ENCODE measurements at places on chromosomes 11 and 22. TPM values are rescaled to one million over a fixed set of nuclear protein-coding genes. Genes with fewer than 3 reads are reported as not detected.

GRCh38 chr11:133621611-133622010 is 89.3 kb upstream of the OPCML start:
- DNase-seq: no peak
- no peaks in the 10 kb centered on the region for H3K27me3 ChIP-seq
- H3K27ac ChIP-seq: no peak overlapping the region
- no peak overlapping the region for H3K4me3 ChIP-seq
- H3K4me1 ChIP-seq: no peaks in the 10 kb centered on the region

UBQLN3 gene
- total RNA-seq: not detected

GRCh38 chr22:48758881-48759875 is 1068.5 kb downstream of the BRD1 start:
- H3K4me1 ChIP-seq: no peaks in the 10 kb centered on the region
- no peak for DNase-seq
- peaks cover 1% of the 10 kb centered on the region for H3K27me3 ChIP-seq
- no peaks in the 10 kb centered on the region for H3K36me3 ChIP-seq

DNA sequence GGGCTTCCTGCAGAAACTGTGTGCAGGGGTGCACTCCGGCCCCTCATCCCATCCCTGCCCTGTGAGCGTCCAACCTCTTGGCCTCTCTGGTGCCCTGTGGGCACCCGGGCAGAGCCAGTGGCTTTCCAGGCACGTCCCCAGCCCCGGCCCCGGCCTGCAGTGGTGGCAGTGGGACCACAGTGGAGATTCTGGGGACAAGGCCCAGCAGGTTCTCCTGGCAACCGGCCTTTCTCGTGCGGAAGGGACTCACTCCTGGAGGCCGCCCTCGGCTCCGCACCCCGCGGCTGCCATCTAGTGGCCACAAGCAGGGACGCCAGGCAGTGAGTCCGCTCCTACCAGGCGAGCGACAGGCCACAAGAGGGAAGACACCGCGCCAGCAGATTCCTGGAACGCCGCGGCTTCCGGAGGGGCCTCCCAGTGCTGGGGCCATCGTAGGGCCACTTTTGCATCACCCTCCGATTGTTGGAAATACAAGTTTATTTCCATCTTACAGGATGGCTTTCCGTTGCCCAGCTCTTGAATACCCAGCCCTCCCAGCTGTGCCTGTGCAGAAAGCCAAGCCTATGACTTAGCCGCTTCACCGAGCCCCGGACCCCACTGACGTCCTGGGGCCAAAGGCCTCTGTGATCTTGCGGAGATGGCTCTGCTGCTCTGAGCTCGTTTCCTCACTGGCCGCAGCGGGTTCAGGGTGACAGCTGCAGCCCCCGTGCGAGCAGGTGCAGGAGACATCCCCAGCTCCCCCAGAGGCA is 357.3 kb downstream of the CTTN start:
- H3K4me3 ChIP-seq: no peak overlapping the region
- H3K27me3 ChIP-seq: no peaks in the 10 kb centered on the region
- peak; percentile 77 for DNase-seq
- no peak overlapping the region for H3K27ac ChIP-seq
- H3K36me3 ChIP-seq: no peaks in the 10 kb centered on the region
- H3K4me1 ChIP-seq: no peaks in the 10 kb centered on the region

TRPM5 gene
- not detected for total RNA-seq

APOL4 gene
- 5.7 TPM for total RNA-seq

MMP13 gene
- not detected for total RNA-seq

KLHDC7B gene
- 18.8 TPM for total RNA-seq

GRCh38 chr22:44151676-44152075 is 29.0 kb upstream of the PARVG start:
- H3K4me1 ChIP-seq: no peaks in the 10 kb centered on the region
- H3K27ac ChIP-seq: no peak overlapping the region
- H3K27me3 ChIP-seq: peaks cover 9% of the 10 kb centered on the region
- DNase-seq: no peak
- no peak overlapping the region for H3K4me3 ChIP-seq
- peaks cover 11% of the 10 kb centered on the region for H3K36me3 ChIP-seq

OR8G1 gene
- not detected for total RNA-seq

CLCF1 gene
- 4.7 TPM for total RNA-seq

GRCh38 chr11:44973632-44974401 is 23.1 kb upstream of the TP53I11 start:
- H3K4me3 ChIP-seq: no peak overlapping the region
- H3K27ac ChIP-seq: no peak overlapping the region
- DNase-seq: no peak
- peaks cover 1% of the 10 kb centered on the region for H3K4me1 ChIP-seq

- no peaks in the 10 kb centered on the region for H3K36me3 ChIP-seq
- H3K4me1 ChIP-seq: no peaks in the 10 kb centered on the region
- no peak overlapping the region for H3K27ac ChIP-seq
- H3K27me3 ChIP-seq: no peaks in the 10 kb centered on the region
- no peak overlapping the region for H3K4me3 ChIP-seq
Observed at GRCh38 chr22:28198692-28199091, 279.6 kb upstream of the PITPNB start.

DNA sequence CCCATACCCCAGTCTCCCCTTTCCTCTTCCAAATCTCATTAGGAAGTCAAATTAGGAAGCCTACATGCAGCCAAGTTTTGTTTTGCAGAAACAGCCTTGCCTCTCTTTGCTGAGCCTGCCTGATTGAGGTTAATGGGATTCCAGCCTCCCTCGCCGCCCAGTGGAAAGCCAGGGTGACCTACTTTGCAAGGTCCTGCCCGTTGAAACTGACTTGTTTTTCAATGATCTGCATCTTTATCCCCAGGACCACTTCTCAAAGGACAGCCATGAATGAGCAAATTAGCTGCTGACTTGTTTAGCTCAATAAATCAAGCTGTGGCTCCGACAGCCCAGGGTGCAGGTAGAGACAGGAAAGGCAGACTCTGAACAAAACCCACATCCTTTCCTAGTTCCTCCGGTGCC is 110.4 kb downstream of the RRAS2 start:
- H3K27ac ChIP-seq: no peak overlapping the region
- H3K27me3 ChIP-seq: peaks cover 12% of the 10 kb centered on the region
- H3K4me1 ChIP-seq: peaks cover 20% of the 10 kb centered on the region
- no peaks in the 10 kb centered on the region for H3K36me3 ChIP-seq
- peak overlapping the region; percentile 57 for H3K4me3 ChIP-seq
- no peak for DNase-seq

GRCh38 chr11:68763181-68763721 is 11.9 kb upstream of the TESMIN start:
- H3K4me1 ChIP-seq: peaks cover 4% of the 10 kb centered on the region
- H3K27me3 ChIP-seq: no peaks in the 10 kb centered on the region
- no peak overlapping the region for H3K4me3 ChIP-seq
- H3K27ac ChIP-seq: peak overlapping the region; percentile 26
- H3K36me3 ChIP-seq: peaks cover 7% of the 10 kb centered on the region

- H3K27ac ChIP-seq: peak overlapping the region; percentile 47
- DNase-seq: peak; percentile 37
- H3K4me3 ChIP-seq: peak overlapping the region; percentile 46
- peaks cover 12% of the 10 kb centered on the region for H3K4me1 ChIP-seq
Observed at GRCh38 chr11:9060700-9061111, 30.7 kb downstream of the SCUBE2 start.

POU2F3 gene
- not detected for total RNA-seq

UCP3 gene
- total RNA-seq: 4.1 TPM

All from activated naive CD8-positive, alpha-beta T cell treated with anti-CD3 and anti-CD28 coated beads, Interleukin-2, amount 10 ng/mL, durations not matched to agents 7 days and 5 days (primary cell).